ENCODE measurements at places on chromosomes 5 and 9.

GRCh38 chr9:76624391-76625048 lies 139.7 kb upstream of the PCA3 start:
- DNase-seq: no peak

DNA sequence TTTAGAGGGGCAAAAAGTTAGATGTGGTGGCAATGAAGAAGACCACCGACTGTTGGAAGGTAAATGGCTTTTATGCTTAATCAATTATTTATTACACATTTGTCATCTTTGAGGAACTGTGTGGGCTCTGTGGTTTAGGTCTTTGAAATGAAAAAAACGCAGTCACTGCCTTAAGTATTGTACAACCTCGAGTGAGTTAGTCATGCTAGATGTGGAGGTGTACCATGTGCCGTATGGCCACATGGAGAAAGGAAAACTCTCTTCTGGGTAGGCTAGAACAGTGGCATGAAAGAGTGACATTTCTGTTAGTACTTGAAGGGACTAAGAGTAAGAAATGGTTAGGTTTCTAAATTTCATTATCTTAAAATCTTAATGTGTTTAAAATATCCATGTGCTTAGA lies 166.1 kb downstream of the HACD4 start:
- DNase-seq: no peak

GRCh38 chr9:95116808-95117204 lies 200.7 kb downstream of the FANCC start:
- no peak for DNase-seq

GRCh38 chr5:165272436-165272835 lies 1767.0 kb downstream of the MAT2B start:
- DNase-seq: no peak

DNA sequence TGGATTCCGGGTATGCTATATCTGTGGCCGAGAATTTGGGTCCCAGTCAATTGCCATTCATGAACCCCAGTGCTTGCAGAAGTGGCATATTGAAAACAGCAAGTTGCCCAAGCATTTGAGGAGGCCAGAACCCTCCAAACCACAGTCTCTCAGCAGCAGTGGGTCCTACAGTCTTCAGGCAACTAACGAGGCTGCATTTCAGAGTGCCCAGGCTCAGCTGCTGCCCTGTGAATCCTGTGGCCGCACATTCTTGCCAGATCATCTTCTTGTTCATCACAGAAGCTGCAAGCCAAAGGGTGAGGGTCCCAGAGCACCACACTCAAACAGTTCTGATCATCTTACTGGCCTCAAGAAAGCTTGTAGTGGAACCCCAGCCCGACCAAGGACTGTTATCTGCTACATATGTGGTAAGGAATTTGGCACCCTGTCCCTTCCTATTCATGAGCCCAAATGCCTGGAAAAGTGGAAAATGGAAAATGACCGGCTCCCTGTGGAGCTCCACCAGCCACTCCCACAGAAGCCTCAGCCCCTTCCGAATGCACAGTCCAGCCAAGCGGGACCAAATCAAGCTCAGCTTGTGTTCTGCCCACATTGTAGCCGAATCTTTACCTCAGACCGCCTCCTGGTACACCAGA lies 23.0 kb downstream of the ZNF474 start:
- no peak for DNase-seq

DNA sequence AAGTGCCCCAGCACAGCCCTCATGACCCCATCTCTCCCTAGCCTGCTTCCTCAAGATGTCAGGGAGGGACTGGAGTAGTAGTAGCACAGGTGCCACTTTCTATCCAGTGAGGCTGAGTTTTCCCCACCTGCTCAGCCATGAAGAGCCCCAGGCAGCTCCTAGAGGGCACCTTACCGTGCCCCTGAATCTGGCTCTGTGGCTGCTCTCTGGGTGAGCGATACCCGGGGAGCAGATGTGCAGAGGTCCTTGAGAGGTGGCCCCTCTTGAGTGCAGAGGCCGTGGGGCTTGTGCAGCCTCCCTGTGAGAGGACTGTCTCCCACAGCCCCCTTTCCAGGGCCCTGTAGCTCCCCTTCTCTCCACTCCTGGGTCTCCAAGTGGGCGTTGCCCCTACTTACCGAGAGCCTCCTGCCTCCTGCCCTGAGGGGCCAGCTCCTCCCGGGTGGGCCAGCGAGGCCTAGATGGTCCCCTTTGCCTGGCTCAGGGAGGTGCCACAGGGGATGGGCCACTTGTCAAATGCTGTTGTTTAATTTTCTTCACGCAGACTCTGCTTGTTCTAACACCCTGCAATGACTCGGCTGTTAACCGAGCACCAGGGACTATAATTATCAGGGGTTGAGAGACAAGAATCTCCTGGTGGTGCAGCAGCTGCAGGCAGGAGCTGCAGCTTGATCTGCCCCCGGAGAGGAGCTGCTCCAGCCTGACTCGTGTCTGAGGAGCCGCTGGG lies 29.6 kb upstream of the PITX1 start:
- no peak for DNase-seq

- DNase-seq: peak; percentile 93
Observed at GRCh38 chr9:80649001-80649420, 1040.3 kb downstream of the TLE1 start.

DNA sequence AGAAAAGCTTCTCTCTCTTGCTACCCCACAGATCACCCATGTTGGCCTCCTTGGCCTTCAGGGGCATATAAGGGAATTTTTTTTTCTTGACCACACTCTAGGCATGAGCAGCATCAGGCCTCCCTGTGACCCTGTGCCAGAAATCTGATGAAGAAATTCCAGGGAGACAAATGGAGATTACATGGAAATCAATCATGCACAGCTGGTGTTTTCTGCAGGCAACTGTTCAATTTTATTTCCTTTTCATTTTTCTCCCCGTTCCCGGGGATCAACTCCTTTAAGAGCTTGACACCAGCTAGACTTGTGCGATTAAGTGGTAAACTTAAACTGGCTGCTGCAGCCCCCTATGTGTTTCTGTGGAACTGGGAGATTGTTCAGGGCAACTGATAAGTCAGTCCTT lies 59.3 kb downstream of the GALNT10 start:
- DNase-seq: no peak

DNA sequence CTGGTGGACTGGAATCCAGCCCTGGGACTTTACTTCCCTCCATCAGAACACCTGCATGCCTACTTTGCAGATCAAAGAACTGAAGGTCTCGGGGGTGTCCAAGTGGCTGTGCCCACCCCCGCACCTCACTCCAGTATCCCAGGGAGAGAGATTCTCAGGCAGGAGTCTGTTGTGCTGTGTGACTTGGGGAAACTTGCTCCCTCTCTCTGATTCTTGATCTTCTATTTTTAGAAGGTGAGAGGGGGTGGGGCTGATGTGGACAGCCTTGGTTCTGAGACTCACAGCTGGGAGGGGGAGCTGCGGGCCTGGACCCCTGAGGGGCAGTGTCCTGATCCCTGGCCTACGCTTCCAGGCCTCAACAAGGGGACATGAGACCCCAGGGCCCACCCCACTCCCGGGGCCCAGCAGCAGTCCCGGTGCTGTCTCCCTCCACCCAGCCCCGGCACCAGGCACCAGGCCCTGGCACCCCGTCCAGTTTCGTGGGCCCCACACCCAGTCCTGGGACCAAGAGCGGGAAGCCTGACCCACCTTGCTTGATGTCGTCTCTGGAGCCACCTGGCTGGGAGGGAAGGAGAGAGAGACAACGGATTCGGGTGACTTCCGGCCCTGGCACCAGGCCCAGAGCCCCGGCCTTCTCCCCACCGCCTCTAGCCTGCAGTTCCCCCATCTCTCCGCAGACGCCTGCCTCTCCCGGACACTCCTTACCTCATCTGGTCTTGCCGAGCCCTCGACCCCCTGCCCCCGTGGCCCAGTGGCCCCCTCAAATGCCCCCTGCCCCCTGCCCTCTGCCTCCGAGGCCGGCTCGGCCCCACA lies 74.0 kb upstream of the SPTLC1 start:
- DNase-seq: no peak

GRCh38 chr9:35518225-35518821 lies 28.4 kb downstream of the RUSC2 start:
- peak; percentile 83 for DNase-seq

DNA sequence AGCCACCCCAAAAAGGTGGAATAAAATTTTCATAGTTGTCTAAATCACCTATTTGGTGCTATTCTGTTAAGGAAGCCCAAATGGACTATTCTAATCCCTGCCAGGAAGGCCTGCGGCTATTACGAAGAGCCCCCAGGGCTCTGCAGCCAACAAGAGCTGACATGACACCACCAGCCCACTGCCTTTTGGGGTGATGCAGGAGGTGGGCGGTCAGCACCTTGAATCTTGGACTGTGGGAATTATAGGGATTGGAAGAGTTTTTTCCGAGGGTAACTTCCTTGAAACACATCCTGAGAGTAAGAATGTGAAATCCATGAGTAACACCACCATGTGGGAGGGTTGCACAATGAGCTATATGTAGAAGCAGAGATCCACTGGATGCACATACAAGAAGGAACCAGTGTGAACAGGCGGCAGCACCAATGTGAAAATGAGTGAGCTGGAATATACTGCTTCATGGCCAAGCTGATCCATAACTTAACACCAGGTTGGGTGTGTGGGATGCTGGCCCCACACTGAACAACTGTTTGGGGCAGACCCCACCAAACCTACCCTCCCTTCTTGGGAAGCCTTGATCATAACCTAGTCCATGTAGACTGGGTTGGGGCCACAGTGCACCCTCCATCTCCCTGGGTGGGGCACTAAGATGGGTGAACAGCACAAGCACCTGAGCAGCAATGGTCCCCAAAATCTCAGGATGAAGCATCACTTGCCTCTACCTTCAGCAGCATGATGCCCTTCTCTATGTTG lies 239.0 kb downstream of the FSTL4 start:
- no peak for DNase-seq

- DNase-seq: peak; percentile 8
Observed at GRCh38 chr5:89967771-89968444, 441.6 kb downstream of the CETN3 start.

- no peak for DNase-seq
Observed at GRCh38 chr9:3028535-3028934, 184.6 kb upstream of the PUM3 start.

Measured in NCI-H226 (cell line).